Foreskin fibroblast (primary cell): ENCODE measurements at places on chromosomes 3 and 15.

GRCh38 chr3:64935971-64936370, 248.2 kb upstream of the ADAMTS9 start:
- no peak for DNase-seq

DNA sequence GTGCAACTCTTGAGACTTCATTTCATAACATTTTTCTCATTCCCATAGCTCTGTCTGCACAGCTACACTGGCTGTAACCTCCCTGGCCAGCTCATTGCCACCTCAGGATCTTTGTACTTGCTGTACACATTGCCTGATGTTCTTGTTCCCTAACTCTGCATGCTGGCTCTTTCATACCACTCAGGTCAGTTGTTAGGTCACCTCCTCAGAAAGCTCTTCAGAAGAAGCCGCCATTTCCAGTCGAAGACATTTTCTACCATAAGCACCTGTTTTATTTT, 176.2 kb downstream of the AKAP13 start:
- no peak for DNase-seq

GRCh38 chr3:10972072-10972782, 20.3 kb upstream of the SLC6A1 start:
- DNase-seq = no peak

DNA sequence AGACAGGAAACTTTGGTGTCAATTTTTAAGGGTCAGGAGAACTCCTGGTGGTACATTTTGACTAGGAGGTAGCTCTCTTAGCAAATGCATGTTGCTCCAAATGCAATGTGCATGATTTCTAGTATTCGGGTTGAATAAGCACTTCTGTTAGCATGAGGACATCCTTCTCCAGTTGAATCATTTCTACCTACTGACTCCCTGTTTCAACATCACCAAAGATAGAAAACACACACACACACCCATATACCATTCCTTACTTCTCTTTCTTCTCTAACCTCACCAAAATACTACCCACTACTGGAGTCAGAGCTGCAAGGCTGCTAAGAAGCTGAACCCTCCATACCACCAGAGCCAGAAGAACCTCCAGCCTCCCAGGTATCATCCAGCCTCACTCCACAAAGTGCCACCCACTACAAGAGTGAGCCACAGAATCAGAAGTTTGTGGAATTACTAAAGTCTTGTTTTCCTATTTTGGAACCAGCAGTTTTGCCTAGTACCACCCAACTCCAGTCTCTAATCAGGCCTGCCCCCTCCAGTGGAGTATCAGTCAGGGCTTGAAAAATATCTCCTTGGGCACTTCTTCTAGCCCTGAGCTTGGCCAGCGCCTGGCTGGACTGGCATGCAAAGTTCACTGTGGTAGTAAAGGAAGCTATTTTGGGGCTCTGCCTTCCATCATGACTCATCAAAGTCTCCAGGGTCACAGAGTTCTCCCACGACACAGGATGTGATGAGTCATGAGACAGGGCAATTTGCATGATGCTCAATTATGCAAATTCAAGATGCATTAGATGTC, 110.3 kb downstream of the CYP19A1 start:
- DNase-seq = peak; percentile 95

- peak; percentile 82 for DNase-seq
Measured at GRCh38 chr3:198071602-198072287, 111.7 kb downstream of the LMLN start.

- no peak for DNase-seq
Measured at GRCh38 chr15:69624155-69624520, 171.5 kb downstream of the RPLP1 start.

GRCh38 chr3:14429237-14429636, 26.8 kb downstream of the SLC6A6 start:
- DNase-seq = peak; percentile 53

DNA sequence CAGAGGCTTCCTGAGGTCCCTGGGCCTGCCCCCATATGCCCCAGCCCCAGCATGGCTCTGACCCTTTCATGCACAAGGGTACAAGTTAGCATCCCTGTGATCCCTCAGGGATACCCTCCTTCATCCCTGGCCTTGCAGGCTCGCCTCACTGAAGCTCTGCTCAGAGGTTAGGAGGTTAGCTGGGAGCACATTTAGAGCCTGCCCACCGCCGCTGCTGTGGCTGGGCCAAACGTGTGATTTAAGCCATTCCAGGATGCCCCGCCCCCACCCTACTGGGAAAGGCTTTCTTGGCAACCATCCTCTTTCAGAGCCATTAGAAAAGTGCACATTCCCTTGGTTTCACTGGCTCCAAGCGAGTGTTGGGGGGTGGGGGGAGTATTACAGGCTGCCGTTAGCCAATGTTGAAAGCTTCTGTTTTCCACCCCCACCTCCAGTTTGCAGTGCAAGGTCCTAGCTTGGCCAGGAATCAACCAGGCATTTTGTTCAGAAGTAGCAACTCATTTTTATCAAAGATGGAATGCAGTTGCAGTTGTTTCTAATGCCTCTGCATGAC, 6.3 kb upstream of the HES1 start:
- no peak for DNase-seq

DNA sequence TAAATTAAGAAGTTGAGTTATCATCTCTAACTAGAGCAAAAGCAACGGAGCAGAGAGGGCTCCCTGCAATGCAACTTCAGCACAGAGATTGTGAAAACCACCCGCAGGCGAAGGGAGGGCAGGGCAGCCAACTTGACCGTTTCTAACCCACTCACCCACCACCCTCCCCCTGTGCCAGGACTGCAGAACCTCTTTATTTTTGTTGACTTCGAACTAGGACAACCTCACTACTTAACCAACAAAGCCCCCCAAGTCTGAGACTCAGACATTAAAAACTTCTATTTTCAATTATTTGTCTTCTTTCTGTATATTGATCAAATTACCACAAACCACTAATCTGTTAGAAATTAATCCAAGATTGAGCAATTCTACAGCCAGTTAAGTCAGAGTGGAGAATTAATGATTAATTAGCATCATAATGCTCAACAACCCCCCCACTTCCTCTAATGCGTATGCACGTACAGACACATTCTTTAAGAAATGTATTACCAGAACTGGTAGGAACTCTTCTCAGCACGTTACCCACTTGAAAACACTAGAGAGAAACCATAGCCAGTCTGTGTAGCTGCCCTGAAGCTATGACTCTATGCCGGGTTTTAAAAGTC, 2.0 kb downstream of the MGLL start:
- peak; percentile 83 for DNase-seq

GRCh38 chr15:74565381-74566085, 24.5 kb downstream of the ARID3B start:
- DNase-seq = no peak

- DNase-seq = no peak
Measured at GRCh38 chr15:60720493-60721256, 241.7 kb upstream of the ICE2 start.

DNA sequence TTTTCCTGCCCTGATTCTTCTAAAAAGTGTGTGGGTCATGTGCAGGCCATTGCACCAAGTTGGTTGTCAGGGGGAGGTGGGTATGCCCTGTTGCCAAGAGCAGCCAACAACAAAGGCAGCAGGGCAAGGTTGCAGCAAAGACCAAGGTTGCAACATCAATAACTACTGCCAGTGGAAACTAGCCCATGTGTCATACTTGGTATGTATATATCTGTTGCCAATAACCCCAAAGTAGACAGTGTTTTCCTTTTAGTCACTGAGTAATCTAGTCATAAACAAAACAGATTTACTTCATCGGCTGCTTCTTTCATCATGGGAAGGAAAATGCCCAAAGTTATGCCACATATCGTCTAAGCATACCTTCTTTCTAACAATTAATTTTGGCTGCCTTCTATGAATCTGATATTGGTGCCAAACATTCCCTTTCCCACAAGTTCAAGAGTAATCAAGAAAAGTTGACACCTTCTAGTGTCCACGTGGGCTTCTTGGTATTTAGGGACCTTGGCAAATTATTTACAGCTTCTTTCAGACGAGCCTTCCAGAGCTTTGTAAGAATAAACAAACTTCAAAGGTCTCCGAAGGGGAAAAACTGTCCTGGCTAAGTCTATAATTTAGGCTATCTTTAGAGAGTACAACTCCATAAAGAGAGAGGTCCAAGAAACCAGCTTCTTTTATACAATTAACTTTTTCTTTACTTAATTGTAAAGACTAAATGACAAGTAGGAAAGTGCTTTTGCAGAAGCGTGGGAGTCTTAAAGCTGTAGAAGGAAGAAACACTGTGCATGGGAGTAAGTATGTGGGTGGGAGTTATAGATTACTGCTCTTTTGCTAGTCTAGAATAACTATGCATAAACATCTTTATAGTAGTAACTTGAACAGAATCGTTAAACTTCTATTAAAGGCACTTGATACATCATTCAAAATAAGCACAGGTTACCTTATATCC, 10.0 kb upstream of the MBNL1 start:
- DNase-seq = peak; percentile 98
